ENCODE measurements at places on chromosomes 7 and 10.

GRCh38 chr10:126663328-126663727, 7.2 kb downstream of the C10orf90 start:
- DNase-seq, result peak; percentile 31

- DNase-seq, result no peak
These were observed 21.0 kb upstream of the DNAJC12 start for GRCh38 chr10:67858971-67859370.

- DNase-seq, result peak; percentile 54
These were observed 666 bp upstream of the MAP3K8 start for GRCh38 chr10:30433306-30433729.

- no peak for DNase-seq
These were observed 331.4 kb upstream of the SHH start for GRCh38 chr7:156143683-156144082.

GRCh38 chr10:128537834-128538330, 411.7 kb upstream of the MKI67 start:
- peak; percentile 20 for DNase-seq

DNA sequence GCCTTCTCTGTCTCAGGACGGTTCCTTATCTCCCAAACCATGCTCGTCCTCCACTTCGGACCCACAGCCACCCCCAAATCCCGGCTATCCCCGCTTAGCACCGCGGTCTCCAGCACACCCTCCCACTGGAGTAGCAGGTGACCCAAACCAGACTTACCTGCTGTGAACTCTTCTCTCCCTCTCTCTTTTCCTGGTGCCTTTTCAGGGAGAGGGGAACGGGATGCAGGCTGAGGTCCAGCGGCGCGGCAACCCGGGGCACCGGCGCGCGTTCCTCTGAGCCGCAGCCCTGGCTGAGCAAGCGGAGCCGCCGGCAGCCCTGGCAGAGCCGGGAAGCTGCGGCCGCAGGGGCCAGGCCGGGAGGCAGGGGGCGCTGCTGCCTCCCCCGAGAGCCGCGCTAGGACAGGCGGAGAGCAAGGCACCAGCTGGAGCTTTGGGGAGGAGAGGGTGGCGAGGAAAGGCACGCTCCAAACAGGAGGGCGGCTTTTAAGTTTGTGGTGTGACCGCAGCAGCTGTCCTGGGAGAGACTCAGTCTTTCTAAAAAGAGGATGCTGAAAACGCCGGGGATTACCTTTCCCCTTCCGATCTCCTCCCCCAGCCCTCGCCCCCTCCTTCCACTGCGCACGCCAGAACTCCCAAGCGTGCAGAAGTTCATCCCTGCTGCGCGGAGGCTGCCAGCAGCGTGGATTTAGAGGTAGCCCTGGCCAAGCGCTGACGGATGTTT, at the start of gene SEMA3D:
TSS of gene SEMA3D (minus strand) at position 536 of the 721 bp plus-strand sequence. CDS start 65,165 bp downstream, outside the sequence.
- DNase-seq, result peak; percentile 48

GRCh38 chr10:97116462-97117162, 69.1 kb downstream of the SLIT1 start:
- DNase-seq, result no peak

GRCh38 chr7:137820677-137821420, 25.9 kb downstream of the DGKI start:
- no peak for DNase-seq

DNA sequence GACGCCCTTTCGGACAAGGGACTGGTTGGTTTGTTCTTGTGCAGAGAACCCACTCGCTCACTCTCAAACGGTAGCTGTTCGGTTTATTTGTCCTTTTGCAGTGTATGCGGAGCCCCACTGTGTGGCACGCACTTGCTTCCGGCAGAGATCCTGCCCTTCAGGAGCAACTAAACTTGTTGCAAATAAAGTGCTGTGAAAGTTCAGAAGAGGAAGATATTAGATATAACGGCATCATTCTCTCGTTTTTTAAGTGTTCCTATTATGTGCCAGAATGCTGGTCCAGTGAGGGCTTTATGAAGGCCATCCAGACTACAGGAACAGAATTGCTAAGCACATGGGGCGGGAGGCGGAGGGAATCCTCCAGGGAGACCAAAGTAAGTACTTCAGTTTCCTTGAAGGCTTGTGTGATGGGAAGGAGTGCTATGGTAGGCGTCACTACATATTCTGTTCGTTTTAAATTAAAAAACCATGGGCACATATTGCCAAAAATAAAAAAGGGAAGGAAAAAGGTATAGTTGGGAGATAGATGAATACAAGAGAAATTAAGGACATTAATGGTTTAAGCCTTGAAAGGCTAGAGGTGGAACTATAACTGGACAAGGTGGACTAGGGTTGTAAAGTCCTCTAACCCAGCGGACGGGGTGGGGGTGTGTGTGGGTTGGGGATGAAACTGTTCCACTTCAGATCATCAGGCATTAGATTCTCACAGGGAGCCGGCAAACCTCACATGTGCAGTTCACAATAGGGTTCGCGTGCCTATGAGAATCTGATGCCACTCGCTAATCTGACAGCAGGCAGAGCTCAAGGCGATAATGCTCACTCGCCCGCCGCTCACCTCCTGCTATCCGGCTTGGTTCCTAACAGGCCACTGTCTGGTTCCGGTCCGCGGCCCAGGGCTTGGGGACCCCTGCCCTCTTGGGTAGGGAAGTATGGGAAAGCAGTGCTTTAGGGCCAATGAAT, 704 bp upstream of the ERLIN1 start:
- DNase-seq, result peak; percentile 29

- DNase-seq, result peak; percentile 90
These were observed 35.5 kb upstream of the KDM7A start for GRCh38 chr7:140212100-140212881.

DNA sequence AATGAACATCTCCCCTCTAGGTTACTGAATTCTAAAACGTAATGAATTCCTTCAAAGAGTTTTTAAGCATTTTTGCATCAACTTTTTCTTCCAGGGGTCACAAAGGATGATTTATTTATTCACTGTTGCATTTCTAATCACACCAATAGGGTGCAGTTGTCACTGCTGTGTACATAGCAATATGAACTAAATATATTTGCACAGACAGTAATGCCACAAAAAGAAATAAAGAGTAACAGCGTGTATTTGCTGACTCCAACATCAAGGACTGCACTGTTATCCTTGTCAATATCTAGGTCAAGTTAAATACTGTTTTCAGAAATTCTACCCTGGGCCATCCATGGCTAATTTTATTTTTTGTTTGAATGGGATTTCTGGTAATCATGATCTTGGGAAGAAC, 138.0 kb downstream of the FRMD4A start:
- DNase-seq, result no peak

DNA sequence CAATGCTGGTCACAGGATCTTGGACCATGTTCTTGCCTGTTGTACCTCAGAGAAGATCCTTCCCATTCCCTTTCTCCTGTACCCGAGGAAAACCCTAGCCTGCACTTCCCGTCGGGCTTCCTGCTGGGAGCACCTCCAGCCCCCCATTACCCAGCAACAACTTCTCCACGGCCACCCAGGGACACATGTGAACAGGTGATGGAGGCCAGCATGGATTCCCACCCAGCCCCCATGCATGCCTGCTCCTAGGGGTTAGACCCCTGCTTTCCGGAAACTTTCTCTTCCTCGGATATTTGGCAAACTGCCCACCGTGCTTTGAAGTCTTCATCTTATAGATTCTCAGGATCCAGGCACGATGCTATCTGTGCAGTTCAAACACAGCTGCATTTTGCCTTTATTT, 67.3 kb downstream of the CALML3 start:
- no peak for DNase-seq

GRCh38 chr10:99456931-99457288, 26.5 kb upstream of the GOT1 start:
- DNase-seq, result no peak
